ENCODE measurements at places on chromosomes 3 and 15.

DNA sequence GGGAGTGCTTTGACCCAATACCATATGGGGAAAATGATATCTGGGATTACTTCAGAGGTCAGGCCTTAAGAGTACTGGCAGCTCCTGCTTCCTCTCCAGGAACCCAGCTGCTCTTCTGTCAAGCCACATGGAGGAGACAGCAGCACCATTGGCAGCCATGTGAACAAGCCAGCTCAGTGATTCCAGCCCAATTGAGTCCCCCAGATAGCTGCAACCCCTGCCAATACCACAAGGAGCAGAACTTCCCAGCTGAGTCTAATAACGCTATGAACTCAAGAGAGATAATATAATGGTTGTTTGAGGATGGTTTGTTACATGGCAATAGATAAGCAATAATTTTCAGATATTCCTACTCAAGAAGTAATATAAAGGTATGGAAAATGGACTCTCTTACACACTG is 126.8 kb upstream of the CPNE4 start:
- no peak for DNase-seq

DNA sequence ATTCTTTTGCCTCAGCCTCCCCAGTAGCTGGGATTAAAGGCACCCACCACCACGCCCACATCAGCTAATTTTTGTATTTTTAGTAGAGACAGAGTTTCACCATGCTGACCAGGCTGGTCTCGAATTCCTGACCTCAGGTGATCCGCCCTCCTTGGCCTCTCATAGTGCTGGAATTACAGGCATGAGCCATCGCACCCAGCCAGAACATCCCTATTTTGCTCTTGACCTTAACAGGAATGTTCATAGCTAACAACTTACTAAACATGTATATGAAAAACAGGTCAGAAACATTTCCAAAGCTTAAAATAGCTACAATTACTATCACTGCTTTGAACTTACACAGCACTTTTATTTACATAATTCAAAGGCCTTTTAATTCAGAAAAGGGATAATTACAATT is 33.7 kb downstream of the UQCC5 start:
- no peak for DNase-seq

GRCh38 chr3:149397528-149397927 is 20.1 kb upstream of the TM4SF1 start:
- no peak for DNase-seq

GRCh38 chr15:33142708-33143107 is 51.8 kb downstream of the FMN1 start:
- no peak for DNase-seq

- DNase-seq: no peak
Observed at GRCh38 chr15:92122259-92122658, 268.8 kb downstream of the SLCO3A1 start.

DNA sequence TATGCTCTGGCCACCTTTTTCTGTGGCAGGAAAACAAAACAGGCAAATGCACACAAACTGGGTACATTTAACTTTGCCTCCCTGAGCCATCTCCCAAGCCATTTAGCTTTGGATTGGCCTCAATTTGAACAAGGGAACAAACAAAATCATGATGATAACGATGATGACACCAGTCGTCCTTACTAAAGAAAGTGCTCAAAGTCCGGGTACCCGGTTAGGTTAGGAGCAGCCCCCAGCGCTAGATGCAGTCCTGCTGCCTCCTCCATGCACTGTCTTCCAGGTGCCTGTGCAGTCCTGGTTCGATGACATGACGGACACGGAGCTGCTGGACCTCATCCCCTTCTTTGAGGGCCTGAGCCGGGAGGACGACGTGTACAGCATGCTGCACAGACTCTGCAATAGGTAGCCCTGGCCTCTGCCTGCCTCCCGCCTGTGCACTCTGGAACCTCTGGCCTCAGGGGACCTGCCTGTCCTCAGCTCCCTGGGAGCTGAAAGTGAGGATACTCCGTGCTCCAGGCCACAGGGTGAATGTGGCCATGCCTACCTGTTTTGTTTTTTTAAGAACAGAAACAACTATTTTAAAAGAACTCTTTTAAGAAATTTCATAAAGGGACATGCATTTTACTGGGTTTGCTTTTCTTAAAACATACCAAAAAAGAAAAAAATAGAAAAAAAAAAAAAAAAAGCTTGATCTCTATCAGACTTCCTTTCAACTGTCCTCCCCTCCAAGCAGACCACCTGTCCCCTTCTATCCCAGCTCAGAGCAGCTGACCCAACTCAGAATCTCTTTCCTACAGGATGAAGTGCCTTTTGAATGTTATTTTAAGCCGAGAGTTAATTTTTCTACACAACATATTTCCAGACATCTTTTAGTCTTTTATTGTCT is 9.9 kb upstream of the VILL start:
- no peak for DNase-seq

DNA sequence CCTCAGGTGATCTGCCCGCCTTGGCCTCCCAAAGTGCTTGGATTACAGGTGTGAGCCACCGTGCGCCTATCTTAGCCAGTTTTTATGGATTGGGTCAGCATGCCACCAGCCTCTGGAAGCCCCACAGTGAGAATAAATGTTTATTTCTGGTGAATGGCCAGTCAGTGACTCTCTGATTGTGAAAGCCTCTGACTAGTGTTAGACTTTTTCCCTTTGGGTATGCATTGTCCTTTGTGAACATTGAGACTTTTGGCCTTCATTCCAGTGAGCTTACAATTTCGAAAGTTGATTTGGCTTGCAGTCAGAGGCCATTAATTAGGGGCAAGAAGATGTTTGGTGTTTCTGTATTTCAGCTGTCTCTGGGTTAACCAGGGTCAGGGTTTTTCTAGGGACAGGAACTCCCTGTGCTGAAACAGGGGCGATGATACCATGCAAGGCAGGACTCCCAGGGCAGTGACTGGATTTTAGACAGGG is 274.5 kb upstream of the C2CD4B start:
- no peak for DNase-seq

DNA sequence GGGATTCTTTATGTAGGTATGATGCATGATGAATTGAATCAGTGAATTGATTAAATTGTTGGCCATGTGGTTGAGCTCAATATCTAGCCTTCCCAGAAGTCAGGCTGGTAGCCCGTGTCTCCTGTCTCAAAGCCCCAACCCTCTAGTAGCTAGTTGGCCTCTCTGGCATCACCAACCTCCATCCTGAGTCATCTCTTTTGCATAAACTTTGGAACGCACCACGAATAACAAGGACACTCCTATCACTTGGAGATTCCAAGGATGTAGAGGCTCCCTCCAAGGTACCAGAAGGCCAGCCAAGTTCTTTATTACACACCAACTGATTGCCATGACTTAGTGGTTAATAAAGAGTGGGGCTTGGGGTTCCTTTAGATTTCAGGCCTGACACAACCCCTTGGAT is 148.4 kb downstream of the APBA2 start:
- DNase-seq: no peak

DNA sequence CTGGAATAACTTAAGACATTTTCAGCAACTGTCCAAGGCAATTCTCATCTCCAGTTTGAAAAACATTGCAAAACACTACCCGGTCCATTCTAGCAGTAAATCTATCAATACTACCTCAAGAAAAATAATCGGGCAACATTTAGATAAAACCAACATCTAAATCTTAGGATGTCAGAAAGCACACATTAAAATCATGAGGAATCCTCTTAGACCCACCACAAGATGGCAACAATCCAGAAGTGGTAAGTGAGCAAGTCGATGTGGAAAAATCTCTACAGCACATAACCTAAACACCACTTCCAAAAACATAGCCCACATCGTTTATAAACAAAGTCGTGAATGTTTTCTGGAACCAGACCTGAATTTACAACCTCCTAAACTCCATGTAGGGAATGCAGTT is 5.7 kb downstream of the PLCH1 start:
- DNase-seq: no peak

DNA sequence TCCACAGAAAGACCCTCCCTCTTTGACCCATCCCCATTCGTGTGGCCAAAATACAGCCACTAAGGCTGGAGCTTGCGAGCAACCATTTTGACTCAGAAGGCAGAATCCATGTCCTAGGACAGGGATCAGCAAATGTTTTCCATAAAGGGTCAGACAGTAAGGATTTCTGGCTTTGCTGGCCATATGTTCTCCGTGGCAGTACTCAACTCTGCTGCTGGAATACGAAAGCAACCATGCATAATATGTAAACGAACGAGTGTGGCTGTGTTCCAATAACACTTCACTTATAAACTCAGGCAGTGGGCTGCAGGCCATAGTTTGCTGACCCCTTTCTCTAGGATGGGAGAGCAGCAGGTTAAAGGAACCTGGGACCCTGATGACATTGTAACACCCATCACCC is 77.6 kb upstream of the WNT5A start:
- DNase-seq: no peak

GRCh38 chr15:85950101-85950500 is 129.6 kb upstream of the AGBL1 start:
- DNase-seq: no peak

DNA sequence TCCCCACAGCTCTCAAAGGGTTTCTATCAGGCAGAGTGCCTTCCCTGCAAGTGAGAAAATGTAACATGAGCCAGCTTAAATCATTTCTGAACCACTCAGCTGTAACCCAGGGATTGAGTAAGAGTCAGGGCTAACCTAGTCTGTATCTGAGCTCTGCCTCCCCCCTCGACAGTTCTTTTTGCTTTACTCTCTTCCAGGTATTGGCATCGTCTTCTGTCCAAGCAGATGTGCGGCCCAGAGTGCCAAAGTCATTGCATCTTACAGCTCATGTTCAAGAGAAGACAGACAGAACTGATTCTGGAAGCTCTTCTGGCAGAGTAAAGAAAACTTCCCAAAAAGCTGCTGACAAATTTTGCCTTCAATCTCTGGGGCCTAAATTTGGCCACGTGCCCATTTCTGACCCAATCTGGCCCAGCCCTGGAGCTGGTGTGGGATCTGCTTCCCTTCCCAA is 74.8 kb downstream of the ABHD5 start:
- no peak for DNase-seq

DNA sequence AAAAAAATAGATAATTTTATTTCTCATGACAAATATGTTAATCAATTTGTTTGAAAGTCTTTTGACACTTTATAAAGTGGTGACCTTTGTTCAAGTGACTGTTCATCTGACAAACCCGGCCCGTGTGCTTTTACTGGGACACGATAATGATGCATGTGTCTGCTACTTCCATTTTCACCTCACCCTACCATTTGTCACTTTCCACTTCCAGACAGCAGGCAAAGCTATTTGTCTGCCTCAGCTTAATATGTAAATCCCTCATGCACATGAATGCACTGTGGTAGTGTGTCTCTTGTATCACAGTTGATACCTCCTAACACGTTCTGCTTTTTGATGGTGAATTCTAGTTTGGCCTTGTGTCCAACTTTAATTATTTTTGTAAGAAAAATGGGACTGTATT is 204.3 kb downstream of the BBX start:
- DNase-seq: no peak

GRCh38 chr15:35698331-35698730 is 152.4 kb upstream of the DPH6 start:
- no peak for DNase-seq

- no peak for DNase-seq
Observed at GRCh38 chr3:15647611-15648167, 46.1 kb downstream of the BTD start.

DNA sequence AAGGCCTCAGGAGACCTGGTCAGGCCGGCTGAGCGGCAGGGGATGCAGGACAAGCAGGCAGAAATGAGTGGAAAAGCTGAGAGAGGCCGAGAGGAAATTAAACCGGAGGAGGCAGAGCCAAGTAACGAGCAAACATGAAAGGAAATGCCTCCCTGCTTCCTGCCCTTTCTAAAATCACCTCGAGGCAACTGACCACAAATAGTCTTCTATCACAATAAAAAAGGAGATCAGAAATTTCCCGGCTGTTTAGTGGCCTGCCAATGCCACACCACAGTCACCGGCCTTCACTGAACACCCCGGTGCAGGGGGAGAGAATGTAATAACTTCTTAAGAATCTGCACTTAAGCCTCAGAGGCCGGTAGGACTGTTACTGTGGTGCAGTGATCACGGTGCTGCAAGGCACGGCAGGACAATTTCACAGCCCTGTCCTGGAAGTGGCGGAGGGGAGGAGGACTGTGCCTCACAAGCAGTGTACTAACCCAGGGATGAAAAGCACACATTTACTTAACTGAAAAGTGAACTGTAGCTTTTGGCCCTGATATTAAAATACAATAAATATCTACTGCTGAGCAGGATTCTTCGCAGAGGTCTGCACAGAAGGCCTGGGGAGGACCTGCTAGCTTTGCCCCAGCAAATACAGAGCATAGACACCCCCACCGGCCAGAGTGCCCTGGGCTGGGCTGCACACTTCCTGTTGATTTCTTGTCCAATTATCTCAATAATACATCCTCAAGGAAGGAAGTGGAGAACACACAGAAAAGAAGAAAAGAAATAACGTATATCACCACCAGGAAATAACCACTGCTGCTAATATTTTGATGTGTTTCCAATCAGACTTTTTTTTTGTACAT is 183.5 kb upstream of the NSMCE3 start:
- DNase-seq: no peak

DNA sequence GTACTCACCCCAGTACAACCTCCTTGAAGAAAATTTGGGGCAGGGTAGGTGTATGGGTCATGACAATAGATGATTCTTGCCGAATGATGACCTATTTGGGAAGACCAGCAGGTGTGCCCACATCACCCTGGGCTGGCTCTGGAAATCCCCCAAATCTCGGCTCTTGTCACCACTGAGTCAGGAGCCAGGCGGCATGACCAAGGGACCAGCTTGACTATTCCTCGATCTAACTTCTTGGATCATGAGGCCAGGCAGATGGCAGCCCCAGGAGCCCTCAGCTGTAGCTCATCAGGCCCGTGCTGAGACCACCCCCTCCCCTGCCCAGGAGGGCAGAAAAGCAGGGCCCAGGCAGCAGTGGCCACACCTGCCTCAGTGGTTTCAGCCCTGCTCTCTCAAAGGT is 9.2 kb upstream of the MUC4 start:
- DNase-seq: no peak

- no peak for DNase-seq
Observed at GRCh38 chr15:66928101-66928500, 137.3 kb upstream of the SMAD3 start.

Data from head of caudate nucleus (tissue), 42 donors.